Activated CD4-positive, alpha-beta T cell treated with anti-CD3 and anti-CD28 coated beads for 24 hours (primary cell): ENCODE measurements at places on chromosomes 1 and 21.

GRCh38 chr1:19633106-19633505 is 11.0 kb upstream of the NBL1 start:
- no peak for DNase-seq

DNA sequence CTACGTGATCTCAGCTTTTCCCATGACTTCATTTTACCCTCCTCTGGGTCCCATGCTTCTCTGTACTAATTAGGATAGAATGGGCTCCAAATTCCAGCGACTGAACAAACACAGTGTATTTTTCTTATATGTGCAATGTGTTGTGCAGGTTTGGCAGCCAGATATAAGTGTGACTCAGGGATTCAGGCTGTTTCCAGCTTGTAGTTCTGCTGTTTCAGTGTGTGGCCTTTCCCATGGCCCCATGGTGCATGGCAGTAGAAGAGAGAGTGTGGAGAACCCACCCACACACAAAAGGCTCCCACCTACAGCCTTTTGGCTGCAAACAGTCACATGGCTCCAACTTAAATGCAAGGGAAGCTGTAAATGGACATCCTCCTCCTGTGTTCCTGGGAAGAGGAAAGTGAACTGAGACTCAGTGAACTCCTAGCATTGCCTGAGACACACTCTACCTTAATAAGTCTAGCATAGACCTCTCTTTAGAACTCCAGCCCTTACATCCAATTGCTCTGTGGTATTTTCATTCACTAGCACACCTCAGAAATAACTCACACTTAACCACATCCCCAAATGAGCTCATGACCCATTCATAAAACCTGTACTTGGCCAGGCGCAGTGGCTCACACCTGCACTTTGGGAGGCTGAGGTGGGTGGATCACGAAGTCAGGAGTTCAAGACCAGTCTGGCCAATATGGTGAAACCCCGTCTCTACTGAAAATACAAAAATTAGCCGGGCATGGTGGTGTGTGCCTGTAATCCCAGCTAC is 58.7 kb downstream of the KIAA0040 start:
- no peak for DNase-seq

DNA sequence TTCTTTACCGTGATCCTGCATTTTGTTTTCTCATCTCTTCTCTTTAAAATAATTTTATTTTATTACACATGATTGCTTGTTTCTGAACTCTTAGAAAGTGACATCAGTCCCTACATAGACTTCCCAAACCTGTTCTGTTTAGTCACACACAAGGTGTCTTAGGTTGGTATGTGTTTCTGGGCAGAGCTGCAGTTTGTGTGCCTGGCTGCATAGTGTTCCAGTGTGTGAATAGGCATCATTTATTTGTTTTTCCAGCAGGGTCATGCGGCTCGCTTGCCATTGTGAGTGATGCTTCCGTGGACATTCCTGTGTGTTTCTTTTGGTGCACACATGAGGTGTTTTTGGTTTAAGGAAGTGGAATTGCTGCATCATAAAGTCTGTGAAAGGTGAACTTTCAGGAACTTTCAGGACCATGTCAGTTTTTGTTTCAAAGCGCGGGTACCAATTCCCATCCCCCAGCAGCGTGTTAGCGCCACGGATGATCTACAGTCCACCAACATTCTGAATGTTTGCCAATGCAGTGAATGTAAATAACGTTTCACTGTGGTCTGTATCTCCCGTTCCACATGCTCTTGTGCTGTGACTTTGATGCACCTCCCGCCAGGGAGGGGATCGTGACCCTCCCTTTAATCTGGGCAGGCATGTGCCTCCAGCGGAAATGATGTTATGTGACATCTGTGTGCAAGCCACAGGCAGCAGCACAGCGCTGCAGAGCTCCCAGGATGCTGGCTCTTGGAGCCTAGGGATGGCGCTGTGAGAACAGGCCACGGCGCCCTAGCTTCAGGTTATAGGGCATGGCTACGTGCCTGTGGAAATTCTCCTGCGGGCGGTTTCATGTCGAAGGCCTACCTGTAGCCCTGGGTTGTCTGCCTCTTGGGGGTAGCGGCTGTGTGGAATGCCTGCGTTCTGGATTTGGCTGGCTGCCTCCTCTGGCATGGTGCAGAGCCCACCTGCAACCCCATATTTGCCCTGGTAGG is 144.6 kb upstream of the COL6A1 start:
- no peak for DNase-seq

DNA sequence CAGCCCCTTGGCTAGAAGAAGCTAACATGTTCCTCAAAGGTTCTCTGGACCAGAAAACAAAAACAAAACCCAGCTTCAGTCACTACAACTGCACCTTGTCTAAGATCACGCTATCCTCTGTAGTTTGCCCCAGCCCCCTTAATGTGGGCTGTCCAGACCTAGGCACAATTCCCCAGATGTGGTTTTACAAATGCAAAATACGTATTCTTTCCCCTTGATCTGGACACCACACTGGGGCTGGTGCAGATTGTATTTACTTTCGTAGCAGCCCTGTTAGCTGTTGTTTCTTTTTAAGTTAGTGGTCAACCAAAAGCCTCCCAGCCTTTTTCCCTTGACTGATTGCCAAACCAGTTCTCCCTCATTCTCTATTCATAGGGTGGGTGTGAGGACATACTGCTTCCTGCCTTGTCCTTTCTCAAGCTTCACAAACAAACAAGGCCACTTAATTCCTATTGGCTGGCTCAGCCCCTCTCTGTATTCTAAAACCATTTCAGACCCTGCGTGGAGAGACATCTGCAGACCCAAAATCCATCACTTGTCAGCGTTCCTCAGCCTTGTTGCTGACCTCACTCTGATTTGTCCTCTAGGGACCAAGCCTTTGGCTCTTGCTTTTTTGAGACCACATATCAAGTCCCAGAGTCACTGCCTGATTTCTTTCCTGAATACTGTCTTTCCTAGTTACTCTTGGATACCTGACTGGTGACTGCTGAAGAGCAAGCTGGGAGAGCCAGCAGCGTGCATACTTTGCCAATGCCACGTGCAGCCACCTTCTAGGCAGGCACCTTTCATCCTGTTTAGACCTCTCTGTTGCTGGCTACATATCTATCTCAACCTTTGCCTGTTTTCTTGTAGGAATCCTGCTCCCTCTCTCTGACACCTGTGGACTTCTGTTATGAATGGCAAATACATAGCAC is 96.4 kb upstream of the RAB3GAP2 start:
- DNase-seq: no peak

- DNase-seq: no peak
Measured at GRCh38 chr1:39128126-39128525, 76.4 kb upstream of the MACF1 start.

- no peak for DNase-seq
Measured at GRCh38 chr1:83776913-83777757, 221.8 kb downstream of the TTLL7 start.

- peak; percentile 45 for DNase-seq
Measured at GRCh38 chr1:32623775-32624174, 26.6 kb downstream of the ZBTB8OS start.

DNA sequence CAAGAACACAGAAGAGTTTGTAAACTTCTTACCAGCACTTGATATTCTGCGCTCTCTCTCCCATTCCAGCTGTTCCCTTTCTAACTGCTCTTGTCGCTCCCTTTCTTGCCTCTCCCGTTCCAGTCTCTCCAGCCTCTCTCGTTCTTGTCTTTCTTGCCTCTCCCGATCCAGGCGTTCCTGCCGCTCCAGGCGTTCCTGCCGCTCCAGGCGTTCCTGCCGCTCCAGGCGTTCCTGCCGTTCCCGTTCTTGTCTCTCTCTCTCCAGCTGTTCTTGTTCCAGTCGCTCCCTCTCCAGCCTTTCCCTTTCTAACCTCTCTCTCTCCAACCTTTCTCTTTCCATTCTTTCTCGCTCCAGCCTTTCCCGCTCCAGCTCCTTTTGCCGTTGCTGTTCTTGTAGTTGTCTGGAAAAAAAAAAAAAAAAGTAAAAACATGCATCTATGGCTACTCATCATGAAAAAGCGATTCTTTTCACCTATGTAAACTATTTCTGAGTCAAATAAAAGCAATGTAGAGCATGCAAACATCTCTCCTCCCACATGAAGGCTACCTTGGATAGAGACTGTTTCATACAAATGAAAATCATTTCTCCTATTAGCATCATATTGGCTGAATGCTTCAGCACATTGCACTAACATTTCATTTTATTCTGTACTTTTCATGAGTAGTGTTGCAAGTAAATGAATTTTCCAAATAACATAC is 91.5 kb upstream of the LBR start:
- no peak for DNase-seq

- DNase-seq: no peak
Measured at GRCh38 chr1:5982276-5982675, 9.9 kb downstream of the NPHP4 start.

GRCh38 chr1:50430010-50430405 is 6.8 kb upstream of the DMRTA2 start:
- DNase-seq: no peak

- DNase-seq: no peak
Measured at GRCh38 chr1:165824269-165824643, 3.2 kb upstream of the UCK2 start.

DNA sequence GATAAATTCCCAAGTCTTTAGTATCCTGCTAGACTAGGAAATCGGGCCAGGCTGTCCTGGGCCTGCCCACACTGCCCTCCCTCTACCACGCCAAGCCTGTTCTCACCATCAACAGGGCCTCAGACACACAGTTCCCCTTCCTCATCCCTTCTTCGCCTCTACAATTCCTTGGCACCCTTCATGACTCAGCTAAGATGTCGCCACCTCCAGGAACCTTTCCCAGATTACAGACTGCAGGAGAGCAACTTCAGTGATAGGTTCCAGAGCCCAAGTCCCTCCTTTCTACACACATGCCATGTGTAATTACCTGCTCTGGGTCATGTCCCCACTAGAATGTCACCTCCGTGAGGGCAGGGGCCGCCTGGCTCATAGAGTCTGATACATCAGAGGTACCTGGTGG is 3.3 kb downstream of the RIMS3 start:
- no peak for DNase-seq

- no peak for DNase-seq
Measured at GRCh38 chr1:20558191-20558590, 5.8 kb downstream of the FAM43B start.
